ENCODE measurements at places on chromosomes 5 and 9.

DNA sequence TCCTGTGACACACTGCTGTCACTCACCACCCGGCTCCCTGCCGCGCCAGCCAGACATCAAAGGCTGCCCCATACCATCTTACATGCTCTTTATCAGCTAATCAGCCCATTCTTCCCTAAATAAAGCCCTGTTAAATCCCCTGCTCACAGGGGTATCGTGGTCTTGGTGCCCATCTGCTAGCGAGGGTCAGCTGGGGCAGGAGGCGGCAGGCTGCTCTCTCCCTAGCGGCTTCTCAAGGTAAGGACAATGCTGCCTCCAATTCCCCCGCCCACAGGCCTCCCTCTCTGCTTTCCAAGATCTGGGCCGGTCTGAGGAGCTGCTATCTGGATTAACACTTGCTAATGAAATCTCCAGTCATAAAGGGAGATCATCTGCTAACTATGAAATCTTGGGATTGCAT is 26.8 kb downstream of the BARHL1 start:
- no peak for DNase-seq

DNA sequence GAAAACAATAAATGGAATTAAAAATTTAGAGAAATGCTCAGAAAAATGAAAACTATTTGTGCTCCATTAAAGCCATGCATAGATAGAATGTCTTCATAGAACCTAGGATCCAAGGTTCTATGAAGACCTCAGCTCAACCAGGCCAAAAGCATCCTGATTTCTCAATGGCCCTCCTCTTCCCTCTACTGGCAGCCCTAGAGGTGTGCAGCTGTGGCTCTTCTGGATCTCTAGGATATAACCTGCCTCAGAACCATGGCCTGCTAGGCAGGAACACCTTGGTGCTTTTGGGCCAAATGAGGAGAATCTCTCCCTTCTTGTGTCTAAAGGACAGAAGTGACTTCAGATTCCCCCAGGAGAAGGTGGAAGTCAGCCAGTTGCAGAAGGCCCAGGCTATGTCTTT is 15.1 kb downstream of the IFNA1 start:
- DNase-seq, result no peak

- no peak for DNase-seq
These were observed 1.2 kb upstream of the PCDHGA5 start for GRCh38 chr5:141362719-141363118.

- DNase-seq, result no peak
These were observed 74.2 kb downstream of the ADGRV1 start for GRCh38 chr5:90632791-90633190.

DNA sequence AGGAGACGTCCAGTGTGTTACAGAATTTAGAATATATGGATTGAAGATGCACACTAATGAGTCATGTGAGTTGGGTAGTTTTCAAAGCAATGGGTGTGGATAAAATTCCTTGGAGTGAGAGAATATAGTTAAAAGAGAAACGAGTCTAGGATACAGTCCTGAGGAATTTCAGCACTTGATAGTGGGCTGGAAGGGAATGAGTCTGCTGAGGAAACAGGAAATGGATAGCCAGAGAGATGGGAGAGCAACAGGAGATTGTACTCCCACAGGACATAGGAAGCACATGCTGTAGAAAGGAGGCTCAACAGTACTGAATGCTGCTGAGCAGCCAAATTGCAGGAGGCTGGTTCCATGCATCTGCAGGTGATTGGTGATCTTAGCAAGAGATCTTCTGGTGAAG is 68.1 kb downstream of the FBN2 start:
- no peak for DNase-seq

- no peak for DNase-seq
These were observed 95.6 kb downstream of the NR6A1 start for GRCh38 chr9:124675261-124676158.

GRCh38 chr9:126533926-126534310 is 79.8 kb upstream of the LMX1B start:
- DNase-seq, result no peak

- DNase-seq, result no peak
These were observed 187.7 kb downstream of the ENC1 start for GRCh38 chr5:74452856-74453255.

DNA sequence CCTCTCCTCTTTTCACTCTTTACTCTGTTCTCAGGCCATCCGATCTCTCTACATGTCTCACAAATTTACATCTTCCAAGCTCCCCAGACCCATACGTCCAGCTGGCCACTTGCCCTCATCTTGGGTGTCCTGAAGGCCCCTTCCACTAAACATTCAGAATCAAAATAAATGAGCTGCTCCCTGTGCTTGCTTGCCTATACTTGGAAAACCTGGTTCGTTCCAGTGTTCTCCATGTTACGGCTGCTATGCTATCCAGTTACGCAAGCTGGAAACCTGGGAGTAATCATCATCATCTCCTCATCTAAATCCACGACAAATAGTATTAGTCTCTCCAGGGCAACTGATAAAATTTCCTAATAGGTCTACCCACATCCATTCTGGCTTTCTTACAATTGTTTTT is 165.0 kb upstream of the FBXL17 start:
- no peak for DNase-seq

- DNase-seq, result no peak
These were observed 674 bp downstream of the TSPAN17 start for GRCh38 chr5:176647843-176648473.

DNA sequence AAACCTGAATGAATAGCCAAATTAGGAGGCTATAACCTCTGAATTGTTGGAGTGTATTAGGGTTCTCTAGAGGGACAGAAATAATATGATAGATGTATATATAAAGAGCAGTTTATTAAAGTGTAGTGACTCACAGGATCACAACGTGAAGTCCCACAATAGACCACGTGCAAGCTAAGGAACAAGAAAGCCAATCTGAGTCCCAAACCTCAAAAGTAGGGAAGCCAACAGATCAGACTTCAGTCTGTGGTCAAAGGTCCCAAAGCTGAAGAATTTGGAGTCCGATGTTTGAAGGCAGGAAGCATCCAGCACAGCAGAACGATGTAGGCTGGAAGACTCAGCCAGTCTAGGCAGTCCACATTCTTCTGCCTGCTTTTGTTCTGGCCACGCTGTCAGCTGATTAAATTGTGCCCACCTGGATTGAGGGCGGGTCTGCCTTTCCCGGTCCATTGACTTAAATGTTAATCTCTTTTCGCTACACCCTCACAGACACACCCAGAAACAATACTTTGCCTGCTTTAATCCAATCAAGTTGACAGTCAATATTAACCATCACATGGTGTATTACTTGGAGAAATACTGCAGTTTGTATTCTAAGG is 550.6 kb downstream of the CDH10 start:
- DNase-seq, result no peak

- no peak for DNase-seq
These were observed 48.5 kb downstream of the RNF180 start for GRCh38 chr5:64214132-64214531.

- no peak for DNase-seq
These were observed 18.4 kb downstream of the LSM11 start for GRCh38 chr5:157761690-157762621.

GRCh38 chr9:34218446-34218845 is 39.6 kb downstream of the UBAP1 start:
- DNase-seq, result no peak

GRCh38 chr9:131593936-131594665 is 48.8 kb downstream of the PRRT1B start:
- no peak for DNase-seq

DNA sequence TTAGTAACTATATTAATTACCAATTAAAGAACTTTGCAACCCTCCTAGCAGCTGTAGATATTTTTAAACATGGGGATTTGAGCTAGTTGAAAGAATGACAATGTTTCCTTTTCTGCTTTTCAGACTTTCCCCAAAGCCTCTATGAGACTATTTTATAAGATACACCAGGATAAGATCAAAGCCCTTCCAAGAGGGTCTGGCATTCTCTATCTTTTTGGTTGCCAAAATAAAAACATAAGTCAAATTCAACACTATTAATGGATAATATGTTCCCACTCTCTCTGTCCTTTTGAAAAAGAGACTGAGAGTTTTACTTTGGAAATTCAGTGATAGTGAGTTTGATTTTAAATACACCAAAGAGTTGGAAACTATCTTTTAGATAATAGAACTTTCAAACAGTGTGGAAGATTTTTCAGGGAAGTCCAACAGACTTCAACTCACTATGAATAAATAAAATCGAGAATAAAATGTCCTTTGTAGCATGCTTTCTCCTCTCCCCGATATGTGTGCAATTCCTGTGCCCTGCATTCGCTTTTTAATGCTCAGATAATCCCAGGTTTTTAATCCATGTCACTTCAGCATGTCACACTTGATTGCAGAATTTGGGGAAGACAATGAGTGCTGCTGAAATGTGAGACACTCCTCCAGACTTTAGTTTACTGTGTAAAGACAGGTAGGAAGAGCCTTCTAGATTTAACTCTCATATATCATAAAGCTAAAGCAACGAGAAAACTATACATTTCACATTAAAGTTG is 1095.7 kb upstream of the DMAC1 start:
- no peak for DNase-seq

DNA sequence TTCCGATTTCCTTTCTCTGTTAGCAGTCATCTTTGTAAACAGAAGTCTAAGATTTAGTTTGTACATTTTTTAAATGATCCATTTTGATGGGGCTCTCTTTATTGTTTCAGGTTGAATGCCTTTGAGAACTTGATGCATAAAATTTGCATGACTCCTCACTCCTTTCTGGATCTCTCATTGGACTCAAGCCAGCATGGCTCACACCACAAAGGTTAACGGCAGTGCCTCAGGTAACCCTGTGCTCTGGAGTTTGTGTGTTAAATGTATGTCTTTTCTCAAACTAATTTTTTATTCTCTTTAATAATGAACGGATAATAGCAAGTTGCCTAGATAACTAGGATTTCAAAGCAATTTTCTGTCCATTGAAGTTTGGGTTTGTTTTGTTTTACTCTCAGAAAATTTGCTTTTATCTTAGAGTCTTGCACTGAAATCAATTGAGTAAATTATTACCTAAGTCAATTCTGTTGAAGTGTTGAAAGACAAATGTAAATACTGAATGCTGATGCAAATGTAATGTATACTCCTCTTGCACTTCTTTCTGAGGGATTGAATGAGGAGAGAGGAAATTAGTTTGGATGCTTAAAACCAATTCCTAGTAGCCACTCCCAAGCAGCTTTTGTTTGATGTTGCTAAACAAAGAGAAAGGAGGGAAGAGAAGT is 164.6 kb upstream of the DMRT1 start:
- DNase-seq, result no peak

GRCh38 chr9:119794836-119795235 is 425.6 kb upstream of the BRINP1 start:
- no peak for DNase-seq

- DNase-seq, result peak; percentile 4
These were observed at the start of gene NSG2 for GRCh38 chr5:174045470-174046025. Gene NSG2, plus strand, starts transcription at chr5:174045706. Its CDS starts 1,050 bp downstream, at chr5:174046756.

All from esophagus squamous epithelium (tissue), 5 donors.